ENCODE measurements at places on chromosomes 3 and 15. TPM values are rescaled to one million over a fixed set of nuclear protein-coding genes. Genes with fewer than 3 reads are reported as not detected.

The GOLGA8T gene
- not detected for total RNA-seq

The POMGNT2 gene
- total RNA-seq = 8.8 TPM

GRCh38 chr3:60469481-60469880, 781.8 kb downstream of the FHIT start:
- no peak for DNase-seq
- peaks cover 8% of the 10 kb centered on the region for H3K27me3 ChIP-seq
- H3K36me3 ChIP-seq = no peaks in the 10 kb centered on the region
- no peak overlapping the region for H3K4me3 ChIP-seq

- peaks cover 22% of the 10 kb centered on the region for H3K36me3 ChIP-seq
- no peak overlapping the region for H3K4me3 ChIP-seq
- no peak for DNase-seq
- H3K27ac ChIP-seq = no peak overlapping the region
- H3K4me1 ChIP-seq = peaks cover 45% of the 10 kb centered on the region
- H3K27me3 ChIP-seq = no peaks in the 10 kb centered on the region
These were observed 6.6 kb downstream of the STIMATE start for GRCh38 chr3:52890735-52891134.

DNA sequence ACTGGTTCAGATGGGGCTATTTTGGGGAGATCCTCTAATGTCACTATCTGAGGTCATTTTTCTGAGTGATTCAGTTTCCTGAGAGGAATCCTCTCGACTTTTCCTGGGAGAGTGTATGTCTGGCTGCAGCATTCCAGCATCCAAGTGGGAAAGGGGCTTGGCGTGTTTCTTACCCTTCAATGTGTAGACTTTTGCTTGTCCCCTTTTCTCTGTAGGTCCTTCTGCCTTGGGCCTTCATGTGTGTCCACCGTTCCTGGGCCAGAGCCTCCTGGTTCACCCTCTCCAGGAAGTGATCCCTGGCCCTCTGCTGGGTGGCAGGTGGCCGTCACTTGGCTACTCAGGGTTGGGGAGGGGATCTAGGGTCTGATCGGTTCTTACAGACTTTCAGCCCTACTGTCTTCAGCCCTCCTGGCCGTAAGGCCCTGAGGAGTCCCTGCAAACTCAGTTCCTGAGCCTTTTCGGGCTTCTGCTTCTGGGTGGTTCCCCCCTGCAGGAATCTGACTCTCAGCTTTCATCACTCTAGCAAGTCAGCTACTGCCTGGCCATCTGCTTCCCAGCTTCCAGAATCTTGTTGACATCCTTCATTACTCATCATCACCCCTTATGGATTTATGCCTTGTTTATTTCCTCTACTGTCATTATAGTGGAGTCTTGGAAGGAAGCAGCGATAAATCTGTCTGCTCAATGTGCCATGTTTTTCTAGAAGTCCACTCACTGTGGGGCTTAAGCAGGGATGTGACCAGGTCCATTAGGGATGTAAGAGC, 36.5 kb downstream of the GOLGA6L10 start:
- no peak for DNase-seq
- no peaks in the 10 kb centered on the region for H3K36me3 ChIP-seq

- H3K27ac ChIP-seq = no peak overlapping the region
- no peaks in the 10 kb centered on the region for H3K4me1 ChIP-seq
- no peak overlapping the region for H3K4me3 ChIP-seq
- DNase-seq = no peak
- no peaks in the 10 kb centered on the region for H3K27me3 ChIP-seq
- no peaks in the 10 kb centered on the region for H3K36me3 ChIP-seq
These were observed 782.4 kb upstream of the ROBO1 start for GRCh38 chr3:80550174-80550573.

DNA sequence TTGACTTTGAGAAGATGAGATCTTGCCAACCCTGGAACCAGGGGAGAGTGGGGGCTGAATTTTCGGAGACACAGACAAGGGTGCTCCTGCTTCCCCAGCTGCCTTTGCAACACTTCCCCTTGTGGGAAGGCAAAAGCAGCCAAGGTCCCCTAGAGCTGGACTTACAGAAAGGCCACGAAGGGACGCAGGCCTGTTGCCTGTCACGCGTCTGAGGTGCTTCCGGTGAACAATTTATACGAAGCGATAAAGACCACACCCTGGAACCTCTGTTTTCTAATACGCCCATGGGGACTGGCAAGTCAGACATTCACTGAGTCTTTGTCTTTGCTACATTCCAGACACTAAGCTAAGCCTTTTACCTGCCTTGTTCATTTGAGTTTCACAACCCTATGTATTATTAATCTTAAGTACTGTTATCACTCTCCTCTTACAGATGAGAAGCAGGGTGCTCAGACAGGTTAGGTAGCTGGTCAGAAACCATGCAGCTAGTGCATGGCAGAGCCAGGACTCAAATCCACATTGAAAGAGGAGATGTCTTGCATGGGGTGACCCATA, 13.2 kb downstream of the MEGF11 start:
- H3K4me3 ChIP-seq = no peak overlapping the region
- H3K4me1 ChIP-seq = no peaks in the 10 kb centered on the region
- peaks cover 26% of the 10 kb centered on the region for H3K27me3 ChIP-seq
- no peak for DNase-seq
- no peak overlapping the region for H3K27ac ChIP-seq

DNA sequence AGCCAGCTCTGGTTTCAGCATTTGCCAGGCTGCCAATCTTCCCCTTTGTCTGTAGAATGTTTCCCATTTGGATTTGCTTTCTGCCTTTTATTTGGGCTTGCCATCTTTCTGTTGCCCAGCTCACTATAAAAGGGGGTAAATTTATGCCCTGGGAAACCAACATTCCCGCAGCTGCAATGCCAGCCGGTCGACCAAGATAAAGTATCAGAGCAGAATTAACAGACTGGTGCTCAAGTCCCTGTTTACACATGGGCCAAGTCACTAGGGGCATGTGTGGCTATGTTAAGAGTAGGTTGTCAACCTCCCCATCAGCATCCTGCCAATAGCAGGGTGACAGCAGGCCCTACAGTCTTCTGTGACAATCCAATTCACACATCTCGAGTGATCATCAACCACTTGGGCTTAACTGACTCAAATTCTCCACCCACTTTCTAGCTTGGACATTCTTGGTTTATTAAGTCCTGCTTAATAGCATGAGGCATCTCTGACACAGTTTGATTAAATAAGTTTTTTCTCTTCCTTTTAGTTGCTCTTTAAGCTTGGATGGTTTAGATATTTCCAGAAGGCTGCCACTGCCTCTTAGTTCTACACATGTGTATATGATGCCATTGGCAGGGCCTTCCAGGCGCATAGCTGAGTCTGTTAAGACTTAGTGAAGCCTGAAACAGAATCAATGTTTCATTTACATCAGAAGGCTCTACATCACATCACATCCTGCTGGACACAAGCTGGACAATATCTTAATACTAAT, 24.1 kb upstream of the VEPH1 start:
- no peak for DNase-seq
- H3K4me1 ChIP-seq = no peaks in the 10 kb centered on the region
- H3K27ac ChIP-seq = no peak overlapping the region
- H3K27me3 ChIP-seq = peaks cover 2% of the 10 kb centered on the region

DNA sequence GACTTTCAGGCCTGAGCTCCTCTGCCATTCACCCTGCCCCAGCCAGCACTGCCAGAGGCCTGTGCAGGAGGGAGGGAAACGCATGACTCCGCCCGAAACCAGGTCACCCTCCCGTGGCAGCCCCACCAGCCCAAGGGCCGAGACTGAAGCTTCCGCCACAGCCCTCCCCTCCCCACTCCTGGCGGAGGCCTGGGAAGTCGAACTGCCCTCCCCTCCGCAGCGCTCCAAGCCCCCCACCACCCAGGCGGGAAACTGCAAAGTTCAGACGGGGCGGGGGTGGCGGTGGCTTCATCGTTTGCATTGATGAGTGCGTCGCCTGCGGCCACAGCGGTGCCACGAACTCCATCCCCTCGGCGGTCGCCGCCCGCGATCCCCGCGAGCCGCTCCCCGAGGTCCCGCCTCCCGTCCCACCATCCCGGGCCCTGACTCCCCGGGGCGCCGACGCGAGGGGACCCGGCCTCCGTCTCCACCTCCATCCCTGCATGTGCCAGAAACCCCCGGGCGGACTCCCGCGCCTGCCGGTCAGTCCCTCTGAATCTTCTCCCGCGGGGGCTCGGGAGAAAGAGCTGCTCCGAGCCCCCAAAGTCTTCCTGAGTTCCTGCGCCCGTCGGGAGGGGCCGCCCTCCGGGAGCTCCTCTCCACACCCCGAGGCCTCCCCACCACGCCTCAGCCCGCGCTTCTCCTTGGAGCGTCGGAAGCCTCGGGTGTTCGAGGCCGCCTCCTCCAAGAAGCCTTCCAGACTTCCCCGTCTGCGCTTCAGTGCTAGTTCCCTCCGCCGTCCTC, 698 bp downstream of the MELTF start:
- peak; percentile 68 for DNase-seq
- H3K36me3 ChIP-seq = no peaks in the 10 kb centered on the region
- H3K27ac ChIP-seq = peak overlapping the region; percentile 48
- peaks cover 4% of the 10 kb centered on the region for H3K4me1 ChIP-seq
- peak overlapping the region; percentile 83 for H3K4me3 ChIP-seq
- H3K27me3 ChIP-seq = no peaks in the 10 kb centered on the region

DNA sequence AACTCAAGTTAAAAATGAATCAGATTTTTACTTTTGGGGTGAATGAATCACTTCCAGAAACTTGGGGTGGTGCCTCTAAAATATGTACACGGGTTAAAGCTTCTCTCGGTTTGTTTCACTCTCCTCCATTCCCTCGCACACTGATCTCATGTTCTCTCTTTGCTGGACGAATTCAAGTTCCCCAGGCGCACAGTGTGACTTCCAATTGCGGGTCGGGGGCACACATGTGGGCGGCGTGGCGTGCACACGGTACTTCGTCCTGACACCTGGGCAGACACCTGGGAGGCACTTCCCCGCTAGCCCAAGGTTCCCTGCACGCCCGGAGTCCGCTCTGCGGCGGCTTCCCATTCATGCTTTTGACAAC, 692 bp downstream of the SCAANT1 start:
- H3K27ac ChIP-seq = peak overlapping the region; percentile 94
- H3K27me3 ChIP-seq = no peaks in the 10 kb centered on the region
- H3K4me3 ChIP-seq = peak overlapping the region; percentile 90
- H3K4me1 ChIP-seq = peaks cover 37% of the 10 kb centered on the region
- no peak for DNase-seq
- peaks cover 22% of the 10 kb centered on the region for H3K36me3 ChIP-seq

- no peak overlapping the region for H3K4me3 ChIP-seq
- DNase-seq = no peak
- H3K27ac ChIP-seq = no peak overlapping the region
- no peaks in the 10 kb centered on the region for H3K27me3 ChIP-seq
- no peaks in the 10 kb centered on the region for H3K4me1 ChIP-seq
These were observed 635.5 kb downstream of the TBL1XR1 start for GRCh38 chr3:176561826-176562225.

DNA sequence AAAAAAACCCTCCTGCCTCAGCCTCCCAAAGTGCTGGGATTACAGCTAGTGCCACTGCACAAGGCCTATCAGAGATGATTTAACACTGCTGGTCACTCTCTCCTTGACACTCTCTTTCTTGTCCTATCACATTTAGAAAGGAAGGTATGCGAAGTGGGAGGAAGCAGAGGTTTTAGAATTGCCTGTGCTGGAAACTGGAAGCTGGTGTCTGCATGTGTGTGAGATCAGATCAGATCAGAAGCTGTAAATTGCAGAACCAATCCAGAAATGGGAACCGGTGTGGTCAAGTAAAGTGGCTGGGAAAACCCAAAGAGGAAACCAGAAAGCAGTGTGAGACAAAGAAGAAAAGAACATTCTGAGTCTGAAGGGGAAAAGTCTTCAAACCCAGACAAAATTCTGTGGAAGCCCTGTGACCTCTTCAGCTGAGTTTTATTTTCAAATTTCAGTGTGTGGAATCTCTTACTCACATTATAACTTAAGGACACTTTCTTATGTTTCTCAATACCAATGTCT, 2.8 kb downstream of the EFHB start:
- peak; percentile 73 for DNase-seq
- H3K4me3 ChIP-seq = peak overlapping the region; percentile 52
- H3K27me3 ChIP-seq = peaks cover 2% of the 10 kb centered on the region
- peaks cover 35% of the 10 kb centered on the region for H3K4me1 ChIP-seq
- H3K36me3 ChIP-seq = no peaks in the 10 kb centered on the region
- peak overlapping the region; percentile 93 for H3K27ac ChIP-seq

GRCh38 chr3:71525391-71525790, 58.1 kb downstream of the FOXP1 start:
- DNase-seq = no peak
- peaks cover 18% of the 10 kb centered on the region for H3K4me1 ChIP-seq
- H3K27ac ChIP-seq = no peak overlapping the region
- no peaks in the 10 kb centered on the region for H3K36me3 ChIP-seq

DNA sequence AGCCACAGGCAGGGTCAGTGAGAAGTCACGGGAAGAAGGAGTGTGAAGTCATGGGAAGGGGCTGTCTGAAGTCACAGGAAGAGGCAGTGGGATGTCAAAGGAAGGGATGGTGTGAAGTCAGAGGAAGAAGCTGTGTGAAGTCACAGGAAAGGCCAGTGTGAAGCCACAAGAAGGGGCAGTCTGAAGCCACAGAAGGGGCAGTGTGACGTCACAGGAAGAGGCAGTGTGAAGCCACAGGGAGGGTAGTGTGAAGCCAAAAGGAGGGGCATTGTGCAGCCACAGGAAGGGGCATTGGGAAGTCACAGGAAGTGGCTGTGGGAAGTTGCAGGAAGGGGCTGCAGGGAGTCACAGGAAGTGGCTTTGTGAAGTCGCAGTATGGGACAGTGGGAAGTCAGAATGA, 35.1 kb downstream of the GASK1A start:
- no peaks in the 10 kb centered on the region for H3K4me1 ChIP-seq
- H3K27ac ChIP-seq = no peak overlapping the region
- H3K27me3 ChIP-seq = no peaks in the 10 kb centered on the region
- DNase-seq = no peak
- H3K36me3 ChIP-seq = no peaks in the 10 kb centered on the region

- H3K27ac ChIP-seq = no peak overlapping the region
- no peak overlapping the region for H3K4me3 ChIP-seq
- DNase-seq = no peak
- H3K27me3 ChIP-seq = peaks cover 4% of the 10 kb centered on the region
These were observed 245.2 kb downstream of the NFKBIZ start for GRCh38 chr3:102094506-102094905.
